ENCODE measurements at places on chromosomes 16 and 17. TPM values are rescaled to one million over a fixed set of nuclear protein-coding genes. Genes with fewer than 3 reads are reported as not detected.

The CDRT15 gene
- not detected for total RNA-seq

The DCTN5 gene
- total RNA-seq = 38.2 TPM

The CCL4 gene
- not detected for total RNA-seq

The TMEM88 gene
- total RNA-seq = not detected

The TMIGD1 gene
- total RNA-seq = not detected

The METRNL gene
- total RNA-seq = 305 TPM

The KRTAP2-3 gene
- 13.4 TPM for total RNA-seq

The PMFBP1 gene
- not detected for total RNA-seq

The CCL7 gene
- 4.9 TPM for total RNA-seq

The SOCS1 gene
- total RNA-seq = 1.4 TPM

The FBXO39 gene
- 1.1 TPM for total RNA-seq

The LGALS9B gene
- total RNA-seq = not detected

The LDHD gene
- total RNA-seq = 0.38 TPM

The HOXB13 gene
- total RNA-seq = not detected

The TEKT1 gene
- not detected for total RNA-seq

DNA sequence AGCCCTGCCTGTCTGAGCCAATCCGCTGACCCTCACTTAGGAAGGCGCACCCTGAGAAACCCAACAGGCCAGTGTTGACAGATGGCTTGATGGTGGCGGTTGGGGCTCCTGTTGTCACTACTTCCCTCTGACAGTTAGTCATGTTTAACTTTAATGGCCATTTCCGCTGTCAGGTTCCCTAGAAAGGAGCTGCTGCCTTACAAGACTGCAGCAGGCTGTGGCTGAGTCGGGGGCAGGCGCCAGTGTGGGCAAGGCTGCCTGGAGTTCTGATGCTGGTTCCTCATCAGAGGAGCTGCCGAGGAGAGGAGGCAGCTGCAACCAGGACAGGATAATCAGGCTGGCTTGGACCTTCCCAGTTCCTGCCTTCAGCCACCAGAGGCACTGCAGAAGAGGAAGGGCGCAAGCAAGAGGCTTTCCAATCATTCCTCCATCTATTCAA lies 223.2 kb upstream of the DYNLRB2 start:
- DNase-seq = no peak

DNA sequence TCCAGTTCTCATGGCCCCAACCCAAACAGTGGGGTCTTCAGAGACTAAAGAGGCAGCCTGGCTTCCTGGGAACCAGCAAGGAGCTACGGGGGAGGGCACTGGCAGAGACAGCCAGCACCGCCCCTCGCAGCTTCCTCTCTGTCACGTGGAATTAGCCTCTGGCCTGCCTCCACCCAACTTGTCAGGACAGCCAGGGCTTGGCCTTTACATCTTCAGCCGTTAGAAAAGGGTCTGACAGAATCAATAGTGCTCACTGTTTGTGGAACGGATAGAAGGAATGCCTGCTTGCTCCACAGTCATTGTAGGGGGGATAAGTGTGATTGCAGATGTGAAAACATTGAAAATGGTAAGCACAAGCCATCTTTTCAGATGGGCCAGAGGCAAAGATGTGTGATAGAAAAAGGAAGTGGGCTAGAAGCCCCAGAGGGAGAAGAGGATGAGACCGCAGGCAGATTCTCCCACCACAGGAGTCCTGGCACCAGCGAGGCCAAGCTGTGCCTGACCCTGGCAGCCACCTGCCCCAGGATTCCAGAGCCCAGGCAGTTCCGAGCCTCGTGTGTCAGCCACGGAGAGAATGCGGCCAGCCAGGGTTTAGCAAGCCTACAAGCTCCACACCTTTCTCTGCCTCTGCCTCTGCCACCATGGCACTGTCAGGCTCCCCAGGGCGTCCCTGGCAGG lies 18.6 kb downstream of the GRIN2C start:
- peak; percentile 70 for DNase-seq

GRCh38 chr17:79829457-79829856 lies 9.8 kb downstream of the CBX4 start:
- no peak for DNase-seq

DNA sequence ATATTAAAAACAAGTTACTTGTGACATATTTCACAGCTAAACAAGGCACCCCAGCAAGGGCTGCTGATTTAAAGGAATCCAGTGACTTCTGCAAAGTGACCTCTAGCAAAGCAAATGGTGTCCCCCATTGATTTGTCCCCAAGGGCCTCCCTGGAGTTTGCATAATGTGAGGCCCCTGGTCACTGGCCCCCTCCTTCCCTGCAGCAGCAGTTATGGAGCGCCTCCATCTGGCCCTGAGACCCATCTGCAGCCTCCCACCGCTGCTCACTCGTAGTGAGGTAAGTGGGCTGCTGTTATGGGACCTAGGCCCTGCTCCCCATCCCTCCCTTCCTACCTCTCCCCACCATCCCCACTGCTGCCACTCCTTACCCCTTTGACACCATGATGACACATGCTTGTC lies 19.6 kb upstream of the EEF2K start:
- DNase-seq = peak; percentile 11

DNA sequence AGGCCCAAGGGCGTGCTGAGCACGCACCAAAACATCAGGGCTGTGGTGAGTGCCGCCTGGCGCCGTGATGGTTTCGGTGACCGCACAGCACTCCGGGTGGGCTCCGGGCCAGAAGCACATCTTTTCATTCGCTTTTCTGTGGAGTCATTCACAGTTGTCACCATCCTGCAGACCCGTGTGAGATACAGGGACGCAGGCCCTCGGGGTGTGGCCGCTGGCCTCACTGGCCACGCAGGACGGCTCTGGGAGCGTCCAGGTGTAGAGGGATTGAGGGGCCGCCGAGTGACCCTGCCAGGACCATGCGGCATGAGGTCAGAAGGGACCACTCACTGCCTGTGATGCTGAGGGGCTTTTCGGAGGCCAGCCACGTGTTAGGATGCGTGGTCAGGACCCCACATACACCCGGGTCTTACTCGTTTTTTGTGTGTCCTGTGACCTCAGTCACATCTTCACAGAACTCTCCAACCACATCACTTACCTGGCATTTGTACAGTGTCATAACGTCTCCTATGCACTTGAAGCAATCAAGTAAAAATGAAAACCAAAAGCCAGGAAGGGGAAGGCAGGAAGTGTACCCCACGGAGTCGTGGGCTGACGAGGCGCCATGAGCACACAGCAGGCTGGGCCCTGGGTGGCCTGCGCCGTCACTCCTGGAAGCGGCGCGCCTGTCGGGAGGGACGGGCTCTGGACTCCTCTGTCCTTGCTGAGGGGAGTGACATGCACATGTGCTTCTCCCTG lies 7.8 kb downstream of the ACSF3 start:
- no peak for DNase-seq

GRCh38 chr17:16122697-16123434 lies 92.5 kb downstream of the NCOR1 start:
- no peak for DNase-seq

GRCh38 chr17:537133-537532 lies 177.5 kb downstream of the VPS53 start:
- no peak for DNase-seq

GRCh38 chr16:57741660-57742191 lies 6.2 kb downstream of the KATNB1 start:
- no peak for DNase-seq

DNA sequence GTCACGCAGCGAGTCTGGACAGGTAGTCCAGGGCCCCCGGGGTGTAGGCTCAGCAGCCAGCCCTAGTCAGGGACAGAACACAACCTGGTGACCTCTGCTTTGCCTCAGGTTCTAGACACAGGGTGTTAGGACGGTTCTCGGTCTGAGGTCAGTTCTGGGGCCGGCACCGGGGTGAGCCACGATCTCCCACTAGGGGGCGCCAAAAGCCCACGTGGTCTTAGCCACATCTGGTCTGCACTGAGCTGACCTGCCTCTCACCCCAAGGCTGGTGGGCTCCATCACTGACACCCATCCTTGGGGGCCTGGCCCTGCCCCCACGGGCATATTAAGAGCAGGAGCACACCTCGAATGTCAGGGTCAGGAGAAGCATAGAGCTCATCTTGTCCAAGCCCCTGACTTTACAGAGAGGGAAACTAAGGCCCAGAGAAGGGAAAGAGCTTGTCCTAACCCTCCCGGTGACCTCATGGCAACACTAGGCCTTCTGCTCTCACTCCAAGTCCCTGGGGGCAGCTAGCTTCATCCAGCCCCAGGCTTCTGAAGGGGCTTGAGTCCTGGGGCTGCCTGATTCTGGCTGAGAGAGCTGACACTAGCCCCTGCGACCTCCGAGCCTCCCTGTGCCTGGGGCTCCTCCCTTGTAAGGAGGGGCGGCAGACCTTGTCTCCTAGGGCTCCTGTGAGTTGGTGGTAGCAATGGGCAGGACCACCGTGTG lies 9.0 kb downstream of the SLC5A10 start:
- DNase-seq = peak; percentile 74

- no peak for DNase-seq
Measured at GRCh38 chr17:64063088-64063487, 42.7 kb upstream of the ICAM2 start.

DNA sequence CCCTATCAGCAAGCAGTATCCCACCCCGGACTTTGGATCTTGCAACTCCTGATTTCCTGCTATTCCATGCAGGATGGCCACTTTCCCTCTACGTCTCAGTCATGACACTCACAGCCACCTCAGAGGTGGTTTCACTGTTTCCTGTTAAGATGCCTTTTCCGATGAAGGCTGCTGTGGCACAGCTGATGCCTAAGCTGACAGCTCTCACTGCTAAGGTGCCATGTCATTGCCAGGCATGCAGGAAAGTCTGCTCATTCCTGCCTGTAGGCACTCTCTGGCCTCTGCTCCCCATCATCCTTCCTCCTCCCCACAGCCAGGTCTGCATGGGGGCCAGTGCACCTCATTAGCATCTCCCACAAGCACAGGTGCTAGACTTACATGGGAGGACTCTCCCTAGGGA lies 173.0 kb downstream of the CBLN1 start:
- no peak for DNase-seq

- no peak for DNase-seq
Measured at GRCh38 chr17:1611715-1612114, 16.9 kb downstream of the SLC43A2 start.

- no peak for DNase-seq
Measured at GRCh38 chr16:23207485-23207884, 24.9 kb downstream of the SCNN1G start.

- DNase-seq = peak; percentile 74
Measured at GRCh38 chr16:51306116-51306515, 155.0 kb upstream of the SALL1 start.

- peak; percentile 94 for DNase-seq
Measured at GRCh38 chr16:4376126-4376892, 4.7 kb downstream of the VASN start.

DNA sequence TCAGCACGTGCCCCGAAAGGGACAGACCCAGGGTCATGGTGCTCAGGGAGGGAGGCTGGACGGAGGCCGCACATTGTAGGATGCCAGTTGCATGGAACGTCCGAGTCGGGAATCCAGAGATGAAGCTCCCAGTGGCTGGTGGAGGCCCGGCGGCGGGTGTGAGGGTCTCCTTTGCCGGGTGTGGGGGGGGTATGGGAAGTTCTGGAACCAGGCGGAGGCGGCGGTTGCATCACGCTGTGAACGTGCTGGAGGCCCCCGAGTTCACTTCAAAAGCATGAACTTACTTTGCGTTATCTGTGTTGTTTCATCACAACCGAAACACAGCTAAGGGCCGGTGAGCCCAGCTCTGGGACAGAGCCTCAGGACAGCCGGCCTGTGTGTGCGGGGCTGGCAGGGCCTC lies 73.4 kb upstream of the GNG13 start:
- no peak for DNase-seq

DNA sequence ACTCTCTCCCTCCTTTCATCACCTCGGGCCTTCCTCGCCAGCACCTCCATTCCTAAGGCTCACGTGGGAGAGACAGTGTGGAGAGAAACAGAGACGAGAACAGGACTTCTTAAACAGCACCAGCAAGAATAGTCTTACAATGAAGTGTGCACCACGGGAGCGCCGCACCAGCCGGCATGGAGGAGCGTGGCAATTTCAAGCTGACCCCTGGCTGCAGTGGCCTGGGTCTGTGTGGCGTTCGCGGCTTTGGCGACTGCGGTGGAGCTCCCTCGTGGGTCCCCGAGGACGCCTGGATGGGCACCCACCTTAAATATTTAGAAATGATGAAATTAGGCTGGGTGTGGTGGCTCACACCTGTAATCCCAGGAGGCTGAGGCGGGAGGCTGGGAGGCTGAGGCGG lies 20.5 kb upstream of the MED9 start:
- no peak for DNase-seq

- DNase-seq = peak; percentile 86
Measured at GRCh38 chr16:86508947-86509758, 1.2 kb upstream of the FOXF1 start.

GRCh38 chr16:73872856-73873255 lies 423.8 kb upstream of the PSMD7 start:
- DNase-seq = no peak

DNA sequence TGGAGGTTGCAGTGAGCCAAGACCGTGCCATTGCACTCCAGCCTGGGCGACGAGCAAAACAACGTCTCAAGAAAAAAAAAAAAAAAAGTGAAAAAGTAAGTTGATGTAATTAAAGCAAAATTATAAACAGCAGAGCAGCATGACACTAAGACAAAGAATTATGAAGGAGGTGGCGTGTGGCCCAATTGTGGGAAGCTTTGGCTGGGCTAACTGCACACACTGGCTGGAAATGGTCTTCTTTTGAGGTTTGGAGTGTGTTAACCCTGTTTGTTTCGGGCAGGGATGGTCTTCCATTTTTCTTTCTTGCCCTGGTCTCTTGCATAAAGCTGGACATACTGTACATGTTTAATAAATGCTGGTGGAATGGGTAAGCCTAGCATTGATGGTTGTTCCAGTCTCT lies 54.8 kb downstream of the RAP1GAP2 start:
- peak; percentile 37 for DNase-seq

GRCh38 chr17:36534840-36535668 lies at the start of the genes MYO19 and PIGW:
Gene MYO19, minus strand, starts transcription at chr17:36534868. Its CDS starts 2,330 bp downstream, at chr17:36532538.
Gene PIGW, plus strand, starts transcription at chr17:36534987. Its CDS starts 2,115 bp downstream, at chr17:36537102.
- DNase-seq = peak; percentile 96

GRCh38 chr17:3866276-3866675 lies 20.2 kb upstream of the NCBP3 start:
- no peak for DNase-seq

DNA sequence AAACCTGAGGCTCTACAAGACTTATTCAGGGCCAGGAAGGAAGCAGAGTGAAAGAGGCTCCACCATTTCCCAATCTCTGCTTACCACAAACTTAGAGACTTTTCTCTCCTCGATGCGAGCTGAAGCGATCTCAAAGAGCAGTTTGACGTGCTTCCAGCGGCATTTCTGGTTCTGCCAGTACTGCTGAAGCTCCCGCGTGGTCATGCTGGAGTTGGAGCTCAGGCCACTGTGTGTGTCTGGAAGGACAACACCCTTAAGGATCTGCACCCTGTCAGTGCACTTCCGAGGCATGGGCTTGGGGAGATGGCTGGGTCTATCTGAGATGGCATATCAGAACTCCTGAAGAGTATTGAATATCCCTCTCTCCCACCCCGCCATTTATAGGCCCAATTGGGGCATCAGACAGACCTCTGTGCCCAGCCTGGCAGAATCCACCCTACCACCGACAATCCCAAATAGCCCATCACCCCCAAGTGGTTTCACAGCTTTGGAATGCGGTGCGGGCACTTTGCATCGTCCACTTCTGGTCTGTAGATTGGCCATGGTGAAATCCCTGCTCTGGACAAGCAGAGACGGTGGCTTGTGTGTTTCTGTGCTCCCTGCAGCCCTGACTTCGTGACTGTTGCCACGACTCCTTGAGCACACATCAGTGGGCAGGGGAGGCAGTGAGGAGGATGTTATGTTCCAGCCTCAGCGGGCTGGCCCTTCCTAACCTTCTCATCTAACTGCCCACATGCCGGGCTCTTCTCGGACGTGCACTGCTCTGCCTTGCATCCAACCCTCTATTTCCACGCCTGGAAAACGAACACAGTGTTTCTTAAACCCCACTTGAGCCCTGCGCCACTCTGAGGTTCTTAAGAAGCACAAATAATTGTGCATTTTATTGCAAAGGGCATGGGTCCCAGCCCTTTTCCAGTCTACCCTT lies 5.2 kb downstream of the SNX20 start:
- no peak for DNase-seq
